HTR-8/SVneo (cell line): ENCODE measurements at places on chromosomes 16 and 17.

GRCh38 chr16:55408661-55409060, 70.3 kb upstream of the MMP2 start:
- DNase-seq, result no peak

- no peak for DNase-seq
Observed at GRCh38 chr17:74713171-74713755, 540 bp upstream of the CD300LF start.

DNA sequence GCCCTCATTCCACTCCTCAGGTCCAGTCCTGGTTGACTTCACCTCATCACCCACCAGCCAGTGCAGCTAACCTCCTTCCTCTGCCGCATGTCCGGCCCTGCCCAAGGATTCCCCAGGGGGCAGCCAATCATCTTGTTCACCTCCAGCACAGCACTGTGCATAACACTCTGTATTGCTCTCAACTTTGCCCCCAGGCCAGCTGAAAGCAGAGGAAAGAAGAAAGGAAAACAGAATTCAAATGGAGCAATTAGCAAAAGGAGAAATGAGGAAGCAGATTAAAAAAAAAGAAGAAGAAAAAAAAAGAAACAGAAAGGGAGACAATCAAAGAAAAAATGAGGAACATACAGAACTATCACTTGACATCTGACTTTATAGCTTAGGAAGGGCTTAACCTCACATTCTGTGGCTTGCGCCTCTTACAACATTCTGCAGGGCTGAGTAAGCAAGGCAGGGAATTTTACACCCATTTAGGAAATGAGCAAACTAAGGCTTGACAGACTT, 26.1 kb downstream of the GAS7 start:
- DNase-seq, result peak; percentile 47

GRCh38 chr17:1275962-1276736, 3.3 kb upstream of the TRARG1 start:
- peak; percentile 82 for DNase-seq

GRCh38 chr16:2815299-2815771, 1.7 kb upstream of the PRSS21 start:
- no peak for DNase-seq

GRCh38 chr16:5220705-5221104, 123.1 kb upstream of the EEF2KMT start:
- no peak for DNase-seq

- no peak for DNase-seq
Observed at GRCh38 chr17:75516619-75517296, 430 bp downstream of the TSEN54 start.

- DNase-seq, result no peak
Observed at GRCh38 chr16:14071576-14072271, 605 bp downstream of the MRTFB start.

DNA sequence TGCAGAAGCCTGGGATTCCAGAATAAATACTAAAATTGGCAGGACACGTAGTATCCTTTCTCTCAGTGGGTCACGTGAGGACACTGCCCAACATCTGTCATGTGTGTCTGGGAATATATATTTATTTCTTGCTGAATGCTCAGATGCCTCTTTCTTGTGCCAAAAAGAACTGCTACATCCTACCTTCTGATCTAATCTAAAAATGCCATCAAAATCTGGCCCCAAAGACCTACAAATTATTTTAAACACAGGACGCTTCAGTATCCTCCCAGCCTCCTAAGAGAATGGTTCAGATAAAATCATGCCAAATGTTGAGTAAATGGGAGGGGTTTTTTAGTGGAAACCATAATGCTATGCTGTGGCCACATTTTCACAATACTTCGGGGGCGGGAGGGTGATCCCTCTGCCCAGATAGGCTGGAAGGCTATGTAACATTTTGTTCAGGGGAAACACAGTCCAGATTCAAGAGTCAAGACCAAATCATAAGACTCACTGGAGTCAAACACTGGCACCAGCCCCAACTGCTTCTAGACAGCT, 22.9 kb upstream of the CORO6 start:
- no peak for DNase-seq

DNA sequence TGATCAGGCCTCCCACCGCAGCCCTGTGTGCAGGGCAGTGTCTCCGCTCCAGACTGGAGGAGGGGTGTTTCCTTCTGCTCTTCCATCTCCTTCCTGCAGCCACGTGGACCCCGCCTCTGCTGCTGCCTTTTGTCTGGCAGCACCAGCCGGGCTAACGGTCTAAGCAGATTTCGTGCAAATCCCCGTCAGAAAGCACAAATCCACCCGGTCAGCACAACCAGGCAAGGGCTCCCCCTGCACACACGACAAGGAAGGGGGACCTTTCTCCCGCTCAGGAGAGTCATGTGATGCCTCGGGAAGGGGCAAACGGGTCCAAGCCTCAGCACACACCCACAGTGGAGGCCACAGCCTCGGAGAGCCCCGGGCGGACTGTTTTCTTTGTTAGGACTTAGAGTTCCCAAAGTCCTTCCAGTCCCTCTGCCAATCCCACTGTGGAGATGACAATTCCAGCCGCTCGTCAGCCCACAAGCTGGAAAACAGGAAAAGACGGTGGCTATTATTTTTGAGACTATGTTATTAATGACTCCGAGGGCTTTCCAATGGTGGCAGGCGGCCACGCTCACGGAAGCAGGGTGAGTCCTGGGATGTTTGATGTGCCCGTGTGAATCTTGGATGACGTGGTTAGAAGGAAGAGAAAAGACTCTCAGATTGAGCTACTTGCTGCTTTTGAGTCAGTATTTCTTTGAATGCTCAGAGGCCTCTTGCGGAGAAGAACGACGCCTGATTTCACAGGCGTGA, 22.5 kb upstream of the MEAK7 start:
- no peak for DNase-seq

DNA sequence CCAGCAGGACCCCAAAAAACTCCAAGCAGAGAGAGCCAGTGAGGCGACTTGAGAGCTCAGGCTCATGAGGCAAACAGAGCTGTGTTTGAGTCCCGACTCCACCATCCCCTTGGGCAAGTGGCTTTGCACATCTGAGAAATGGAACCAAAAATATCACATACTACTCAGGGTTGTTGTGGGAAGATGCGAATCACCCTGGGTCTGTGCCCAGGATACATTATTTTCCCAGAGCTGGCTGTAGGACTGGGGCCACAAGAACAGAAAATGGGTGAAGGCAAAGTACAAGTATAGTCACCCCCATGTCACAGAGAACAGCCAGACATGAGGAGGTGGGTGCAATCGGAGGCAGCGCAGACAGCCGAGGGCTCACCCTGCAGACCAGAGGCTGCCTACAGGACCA, 127.3 kb downstream of the GAS7 start:
- DNase-seq, result no peak

DNA sequence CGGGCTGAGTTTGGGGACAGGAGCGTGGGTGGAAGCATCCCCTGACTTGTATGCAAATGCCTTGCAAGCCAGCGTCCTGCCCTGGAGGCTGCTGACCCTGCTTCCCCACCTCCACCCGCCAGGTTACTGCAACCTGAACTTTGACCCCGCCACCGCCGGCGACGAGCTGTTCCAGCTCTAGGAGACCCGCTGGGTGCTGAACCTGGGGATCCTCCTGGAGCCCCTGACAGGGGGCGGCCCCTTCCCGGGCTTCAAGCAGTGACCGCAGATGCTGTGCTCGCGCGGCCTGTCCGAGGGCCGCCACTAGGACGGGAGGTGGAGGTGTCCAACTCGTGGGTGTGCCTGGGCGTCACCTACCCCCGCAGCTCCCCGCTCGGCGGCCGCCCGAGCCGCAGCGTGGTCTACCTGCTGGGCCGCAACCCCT, 10.7 kb upstream of the SLC16A5 start:
- no peak for DNase-seq

DNA sequence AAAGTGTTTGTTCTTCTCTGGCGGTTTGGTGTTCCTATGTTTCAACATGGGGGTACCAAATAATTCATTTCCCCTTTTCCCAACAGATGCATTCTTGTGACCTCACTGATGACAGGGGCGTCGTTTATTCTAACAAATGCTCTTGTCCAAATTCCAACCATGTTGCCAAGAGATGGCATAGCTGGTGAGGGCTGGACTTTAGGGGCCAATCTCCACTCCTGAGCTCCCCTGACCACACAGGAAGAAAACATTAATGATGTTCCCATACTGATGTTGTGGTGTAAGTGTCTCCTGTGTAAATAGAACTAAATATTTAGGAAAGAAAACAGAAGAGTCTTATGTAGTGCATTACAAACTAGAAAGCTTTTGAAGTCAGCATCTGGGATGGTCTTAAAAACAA, 431.6 kb downstream of the CDH13 start:
- DNase-seq, result no peak

GRCh38 chr16:24713379-24713778, 16.1 kb upstream of the TNRC6A start:
- no peak for DNase-seq

GRCh38 chr16:85519540-85520231, 93.4 kb upstream of the GSE1 start:
- DNase-seq, result no peak

DNA sequence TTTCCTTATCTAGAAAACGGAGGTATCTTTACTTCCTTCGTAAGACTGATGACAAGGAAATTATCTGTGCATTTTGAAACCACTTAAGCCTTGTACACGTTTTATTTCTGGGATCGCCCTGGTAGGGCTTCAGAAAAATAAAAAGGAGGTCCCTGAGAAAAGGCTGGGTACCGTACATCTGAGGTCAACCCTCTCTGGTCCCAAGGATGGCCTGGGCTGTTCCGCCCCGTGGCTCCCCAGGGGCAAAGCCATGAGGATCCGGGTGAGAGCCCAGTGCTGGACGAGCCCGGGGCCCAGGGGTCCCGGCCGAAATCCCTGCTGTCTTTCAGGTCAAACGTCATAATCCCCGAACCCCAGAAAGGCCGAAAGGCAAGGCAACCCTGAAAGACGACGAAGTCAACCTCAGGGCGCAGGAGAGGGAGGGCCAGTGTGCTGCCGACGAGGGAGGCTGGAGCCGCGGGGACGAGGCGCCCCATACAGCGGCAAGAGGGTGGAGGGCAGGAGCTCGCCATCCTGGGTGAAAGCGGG, 656 bp upstream of the FUS start:
- DNase-seq, result no peak

DNA sequence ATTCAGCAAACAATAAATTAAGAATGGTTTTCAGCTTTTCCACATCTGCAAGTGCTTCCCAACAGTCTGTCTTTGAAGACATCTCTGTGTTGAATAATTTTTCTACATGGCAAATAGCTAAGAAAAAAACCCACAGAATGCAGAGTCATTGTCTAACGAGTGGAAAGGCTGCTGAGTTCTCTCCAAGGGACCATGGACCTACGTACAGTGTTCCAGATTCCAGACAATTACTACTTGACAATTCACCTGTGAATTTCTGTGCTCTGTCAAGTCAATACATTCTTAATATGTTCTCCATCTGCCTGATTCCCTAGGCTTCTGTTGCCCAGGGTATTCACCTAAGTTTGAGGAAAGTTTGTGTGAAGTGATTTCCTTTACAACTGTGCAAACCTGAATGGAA, 83.8 kb upstream of the CA10 start:
- DNase-seq, result no peak

- no peak for DNase-seq
Observed at GRCh38 chr17:40895106-40895730, 10.2 kb upstream of the KRT20 start.

DNA sequence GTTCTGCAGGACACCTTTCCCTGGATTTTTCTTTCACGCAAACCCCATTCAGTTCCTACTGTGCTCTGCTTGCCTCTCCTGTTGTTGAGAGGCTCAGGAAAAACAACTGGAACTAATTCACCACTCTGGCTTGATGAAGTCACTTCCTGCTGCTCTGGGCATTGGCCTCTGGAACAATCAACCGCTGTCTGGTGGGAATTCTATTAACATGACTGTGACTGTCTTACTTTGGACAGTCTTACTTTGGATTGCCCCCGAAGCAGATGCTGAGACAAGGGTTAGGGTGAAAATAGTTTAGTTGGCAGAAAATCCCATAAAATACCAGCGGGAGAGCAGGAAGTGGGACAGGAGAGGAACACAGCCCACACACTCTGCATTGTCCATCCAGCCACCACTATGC, 90.0 kb upstream of the HSBP1 start:
- DNase-seq, result peak; percentile 34

DNA sequence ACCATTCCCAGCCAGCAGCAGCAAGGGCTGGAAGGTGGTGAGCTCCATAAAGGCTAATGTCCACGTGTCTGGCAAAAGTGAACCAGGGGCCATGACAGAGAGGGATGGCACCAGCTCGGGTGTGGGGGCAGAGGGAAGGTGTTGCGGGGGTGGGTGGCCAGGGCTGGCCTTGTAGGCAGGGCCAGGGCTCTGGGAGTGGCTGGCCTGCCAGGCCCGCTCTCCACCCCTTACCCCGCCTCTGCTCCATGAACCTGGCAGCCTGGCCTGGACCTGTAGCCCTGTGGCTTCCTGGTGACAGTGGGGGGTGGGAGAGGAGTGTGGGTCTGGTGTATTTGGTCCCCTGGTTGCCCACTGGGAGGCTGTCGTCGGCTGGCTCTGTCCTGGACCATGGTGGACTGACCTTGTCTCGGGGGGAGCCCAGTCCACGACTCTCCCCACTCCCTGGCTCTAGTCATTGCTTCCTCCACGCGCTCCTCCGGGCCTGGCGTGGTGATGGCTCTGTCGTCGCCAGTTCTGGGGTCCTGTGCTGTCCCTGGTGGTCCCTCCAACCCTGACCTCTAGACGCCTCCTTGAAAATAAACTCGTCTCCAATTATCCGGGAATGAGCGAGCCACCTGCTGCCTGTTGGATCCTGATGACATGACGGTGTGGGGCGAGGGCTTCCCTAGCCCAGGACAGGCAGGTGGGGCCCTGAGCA, 50.0 kb downstream of the ENGASE start:
- no peak for DNase-seq

DNA sequence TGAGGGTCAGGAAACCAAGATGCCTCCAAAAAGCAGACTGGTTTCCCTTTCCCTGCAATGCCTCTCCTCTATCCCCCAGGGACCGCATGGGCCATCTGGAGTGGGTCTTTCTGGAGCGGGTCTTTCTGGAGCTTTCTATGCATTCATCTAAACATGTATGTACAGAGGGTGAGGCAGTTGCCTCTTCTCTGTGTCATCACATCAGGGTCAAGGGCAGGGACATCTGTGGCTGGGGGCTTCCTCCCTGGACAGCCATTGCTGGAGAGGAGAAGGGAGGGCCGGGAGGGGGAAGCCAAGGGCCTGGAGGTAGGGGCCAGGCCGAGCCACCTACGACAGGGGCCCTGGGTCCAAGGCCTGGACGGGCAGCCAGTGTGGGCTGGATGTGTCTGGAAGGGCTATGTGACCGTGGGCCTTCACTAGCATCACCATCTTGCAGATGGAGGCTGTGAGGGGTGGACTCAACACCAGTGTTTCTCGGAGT, 840 bp downstream of the ADCY7 start:
- DNase-seq, result no peak

DNA sequence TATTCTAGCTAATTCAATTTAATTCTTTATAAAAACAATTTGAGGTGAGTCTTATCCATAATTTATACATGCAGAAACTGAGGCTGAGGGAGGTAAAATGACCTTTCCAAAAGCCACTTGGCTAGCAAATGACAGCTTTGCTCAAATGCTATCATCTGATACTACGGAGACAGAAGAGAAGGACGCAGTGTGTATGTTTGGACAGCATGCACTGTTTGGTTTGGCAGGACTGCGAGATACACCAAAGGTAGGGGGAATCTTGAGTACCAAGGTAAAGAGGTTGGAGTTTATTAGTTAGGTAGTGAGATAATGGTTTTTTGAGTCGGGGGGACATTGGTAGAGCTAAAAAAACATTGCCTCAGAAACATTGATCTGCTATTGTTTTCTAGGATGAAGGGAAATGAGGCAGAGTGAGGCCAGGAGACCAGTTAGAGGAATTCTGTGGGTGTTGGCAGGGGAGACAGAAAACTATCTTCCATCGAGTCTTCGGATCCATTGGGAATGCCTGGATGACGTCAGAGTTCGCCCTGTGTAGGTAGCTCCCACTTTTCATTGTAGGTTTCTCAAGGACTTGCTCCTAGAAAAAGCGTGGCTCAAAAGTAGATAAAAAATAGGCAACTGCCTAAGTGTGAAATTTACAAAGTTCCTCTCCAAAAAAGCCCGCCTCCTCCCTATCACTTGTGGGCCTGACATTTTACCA, 2.5 kb upstream of the HS3ST4 start:
- DNase-seq, result no peak
